ENCODE measurements at places on chromosomes 16 and 17.

DNA sequence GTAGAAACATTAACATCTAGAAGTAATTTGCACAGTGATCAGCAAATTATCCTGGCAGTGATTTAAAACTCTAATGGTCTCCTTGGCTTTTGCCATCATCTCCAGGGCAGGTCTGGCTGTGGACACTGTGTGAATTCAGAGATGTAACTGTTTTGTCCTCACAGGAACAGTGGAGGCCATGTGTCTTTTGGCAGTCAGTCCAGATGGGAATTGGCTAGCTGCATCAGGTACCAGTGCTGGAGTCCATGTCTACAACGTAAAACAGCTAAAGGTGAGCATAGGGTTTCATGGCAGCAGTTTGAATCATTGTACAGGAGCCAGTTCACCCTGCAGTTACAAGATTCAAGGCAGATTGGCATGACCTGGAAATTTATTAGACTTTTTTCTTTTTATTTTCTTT is 26.8 kb upstream of the SNTB2 start:
- DNase-seq: no peak
- no peaks in the 10 kb centered on the region for H3K27me3 ChIP-seq
- no peak overlapping the region for H3K27ac ChIP-seq

DNA sequence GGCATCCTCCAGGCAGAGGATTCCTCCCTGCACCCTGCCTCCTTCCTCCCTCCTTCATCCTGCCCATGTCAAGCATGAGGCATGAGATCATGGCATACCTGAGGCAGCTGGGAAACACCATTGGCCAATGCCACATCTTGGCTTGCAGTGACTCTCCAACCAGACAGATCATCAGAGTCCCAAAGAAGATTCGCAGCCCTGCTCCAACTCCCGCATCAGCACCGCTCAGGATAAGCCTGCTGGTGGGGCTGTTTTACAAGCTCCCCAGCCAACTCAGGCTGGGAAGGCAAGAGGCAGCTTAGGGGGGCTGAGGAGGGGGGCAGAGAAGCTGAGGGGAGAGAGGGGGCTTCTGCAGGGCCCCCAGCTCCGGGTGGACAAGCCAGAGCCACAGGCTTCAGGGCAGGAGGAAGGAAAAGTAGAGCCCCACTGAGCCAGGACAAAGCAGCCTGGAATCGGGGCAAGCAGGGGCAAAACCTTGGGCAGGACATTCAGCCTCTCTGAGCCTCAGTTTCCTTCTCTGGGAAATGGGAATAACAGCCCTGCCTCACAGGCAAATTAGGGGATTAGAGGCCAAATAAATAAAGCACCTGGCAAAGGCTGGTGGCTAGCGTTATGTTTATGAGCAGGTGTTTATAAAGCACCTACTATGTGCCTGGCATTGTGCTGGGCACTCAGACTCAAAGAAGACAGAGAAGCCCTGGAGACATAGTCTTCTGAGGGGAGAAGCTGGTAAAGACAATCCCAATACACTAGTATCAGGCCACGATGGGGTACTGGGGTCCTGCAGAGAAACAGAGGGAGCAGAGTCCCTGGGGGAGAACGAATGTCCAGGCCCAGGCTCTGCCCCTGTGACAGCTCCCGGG is 88.1 kb downstream of the GOSR1 start:
- no peak overlapping the region for H3K27ac ChIP-seq
- H3K27me3 ChIP-seq: no peaks in the 10 kb centered on the region
- no peaks in the 10 kb centered on the region for H3K4me1 ChIP-seq
- H3K4me3 ChIP-seq: no peak overlapping the region
- H3K36me3 ChIP-seq: no peaks in the 10 kb centered on the region

GRCh38 chr16:88691924-88692560 is 5.7 kb upstream of the SNAI3 start:
- no peak overlapping the region for H3K27ac ChIP-seq
- H3K4me3 ChIP-seq: peak overlapping the region; percentile 46
- no peaks in the 10 kb centered on the region for H3K36me3 ChIP-seq

- peaks cover 5% of the 10 kb centered on the region for H3K4me1 ChIP-seq
- H3K27ac ChIP-seq: no peak overlapping the region
- H3K4me3 ChIP-seq: no peak overlapping the region
- DNase-seq: no peak
Measured at GRCh38 chr16:85486256-85486915, 126.7 kb upstream of the GSE1 start.
